ENCODE measurements at places on chromosomes 16 and 17.

- H3K4me3 ChIP-seq, result no peak overlapping the region
- H3K36me3 ChIP-seq, result no peaks in the 10 kb centered on the region
- no peaks in the 10 kb centered on the region for H3K4me1 ChIP-seq
- H3K27me3 ChIP-seq, result no peaks in the 10 kb centered on the region
These were observed 9.4 kb downstream of the C17orf100 start for GRCh38 chr17:6660805-6661463.

- H3K4me3 ChIP-seq, result no peak overlapping the region
- no peaks in the 10 kb centered on the region for H3K36me3 ChIP-seq
- DNase-seq, result no peak
- no peaks in the 10 kb centered on the region for H3K4me1 ChIP-seq
- no peak overlapping the region for H3K27ac ChIP-seq
These were observed 43.1 kb downstream of the TBX4 start for GRCh38 chr17:61495161-61495857.

DNA sequence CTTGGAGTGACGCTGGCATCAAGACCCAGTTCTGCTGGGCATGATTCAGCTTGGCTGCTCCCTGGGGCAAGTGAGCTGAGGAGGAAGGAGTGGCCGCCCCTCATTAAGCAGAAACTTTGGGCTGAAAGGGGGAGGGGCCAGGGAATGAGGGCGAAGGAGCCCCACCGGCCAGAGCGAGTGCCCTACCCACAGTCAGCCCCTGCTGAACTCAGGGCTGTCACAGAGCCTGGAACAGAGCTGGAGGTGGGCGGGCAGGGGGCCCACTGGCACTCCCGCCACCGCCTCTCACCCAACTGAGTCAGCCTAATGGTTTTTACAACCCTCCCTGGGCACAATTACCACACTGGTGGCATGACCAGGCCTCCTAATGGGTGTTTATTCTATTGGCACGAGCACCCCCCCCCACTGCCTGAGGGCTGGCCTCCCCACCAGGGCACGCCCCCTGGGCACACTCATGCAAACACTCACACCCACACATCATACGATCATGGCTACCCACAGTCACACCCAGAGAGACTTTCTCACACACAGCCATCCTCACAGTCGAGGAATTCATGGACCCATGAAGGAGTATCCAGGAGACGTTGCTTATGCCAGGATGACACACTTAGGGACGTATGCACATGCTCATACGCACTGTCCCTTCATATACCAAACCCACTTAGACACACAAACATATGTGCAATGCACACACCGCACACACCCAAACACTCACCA, 19.2 kb downstream of the UNC119 start:
- H3K27ac ChIP-seq, result no peak overlapping the region
- no peak overlapping the region for H3K4me3 ChIP-seq
- no peaks in the 10 kb centered on the region for H3K27me3 ChIP-seq

DNA sequence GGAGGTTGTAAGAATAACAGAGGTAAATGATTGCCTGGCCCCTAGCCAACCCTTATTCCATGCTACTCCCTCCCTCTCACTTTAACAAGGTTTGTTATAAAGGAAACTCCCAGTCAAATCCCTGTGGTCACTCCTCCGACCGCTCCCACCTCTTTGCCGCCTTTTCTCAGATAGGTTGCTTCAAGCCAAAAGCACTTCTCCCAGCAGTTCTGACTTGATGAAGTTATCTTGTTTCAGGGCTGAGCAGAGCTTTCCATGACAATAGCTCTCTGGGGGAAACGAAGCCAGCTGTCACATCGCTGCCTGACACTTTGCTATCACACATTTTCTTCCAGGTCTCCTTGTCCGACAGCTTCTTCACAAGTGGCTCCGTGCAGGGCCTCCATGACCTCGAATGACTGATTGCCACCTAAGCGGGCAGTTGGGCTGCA, 278.6 kb downstream of the HAPSTR1 start:
- no peaks in the 10 kb centered on the region for H3K36me3 ChIP-seq
- H3K27ac ChIP-seq, result no peak overlapping the region
- H3K4me3 ChIP-seq, result no peak overlapping the region
- H3K27me3 ChIP-seq, result no peaks in the 10 kb centered on the region
- DNase-seq, result peak; percentile 66

DNA sequence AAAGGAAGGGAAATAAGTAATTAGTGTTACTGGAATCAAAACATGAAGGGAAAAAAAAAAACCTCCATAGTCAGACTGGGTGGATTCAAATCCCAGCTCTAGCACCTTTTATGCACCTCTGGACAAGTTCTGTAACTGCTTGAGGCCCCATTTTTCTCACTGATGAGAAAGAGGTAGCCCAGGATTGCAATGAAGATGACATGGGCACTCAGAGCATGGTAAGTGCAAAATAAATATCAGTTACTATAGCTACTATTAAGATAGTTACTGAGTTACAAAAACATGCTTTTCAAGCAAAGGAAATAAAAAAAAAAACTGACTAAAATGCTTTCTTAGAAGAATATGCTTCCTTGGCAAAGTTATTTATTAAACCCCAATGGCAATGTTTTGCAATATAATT, 58.8 kb downstream of the CEP95 start:
- no peak for DNase-seq
- H3K4me3 ChIP-seq, result no peak overlapping the region
- no peak overlapping the region for H3K27ac ChIP-seq
- no peaks in the 10 kb centered on the region for H3K27me3 ChIP-seq
- H3K36me3 ChIP-seq, result no peaks in the 10 kb centered on the region
- no peaks in the 10 kb centered on the region for H3K4me1 ChIP-seq

- H3K36me3 ChIP-seq, result no peaks in the 10 kb centered on the region
- H3K4me1 ChIP-seq, result no peaks in the 10 kb centered on the region
- no peak overlapping the region for H3K4me3 ChIP-seq
- DNase-seq, result no peak
These were observed 68.7 kb downstream of the BANP start for GRCh38 chr16:88019821-88020515.

GRCh38 chr17:40259505-40259904, 28.2 kb upstream of the CDC6 start:
- H3K27me3 ChIP-seq, result no peaks in the 10 kb centered on the region
- no peak overlapping the region for H3K4me3 ChIP-seq
- no peak overlapping the region for H3K27ac ChIP-seq

GRCh38 chr16:30997725-30998711, 12.4 kb downstream of the STX1B start:
- no peak overlapping the region for H3K27ac ChIP-seq
- H3K27me3 ChIP-seq, result peaks cover 7% of the 10 kb centered on the region
- H3K4me3 ChIP-seq, result peak overlapping the region; percentile 36
- no peak for DNase-seq

- no peak for DNase-seq
- H3K27ac ChIP-seq, result peak overlapping the region; percentile 97
- peaks cover 7% of the 10 kb centered on the region for H3K4me1 ChIP-seq
- no peaks in the 10 kb centered on the region for H3K36me3 ChIP-seq
- no peaks in the 10 kb centered on the region for H3K27me3 ChIP-seq
These were observed 668 bp upstream of the UNK start for GRCh38 chr17:75783803-75784472.

DNA sequence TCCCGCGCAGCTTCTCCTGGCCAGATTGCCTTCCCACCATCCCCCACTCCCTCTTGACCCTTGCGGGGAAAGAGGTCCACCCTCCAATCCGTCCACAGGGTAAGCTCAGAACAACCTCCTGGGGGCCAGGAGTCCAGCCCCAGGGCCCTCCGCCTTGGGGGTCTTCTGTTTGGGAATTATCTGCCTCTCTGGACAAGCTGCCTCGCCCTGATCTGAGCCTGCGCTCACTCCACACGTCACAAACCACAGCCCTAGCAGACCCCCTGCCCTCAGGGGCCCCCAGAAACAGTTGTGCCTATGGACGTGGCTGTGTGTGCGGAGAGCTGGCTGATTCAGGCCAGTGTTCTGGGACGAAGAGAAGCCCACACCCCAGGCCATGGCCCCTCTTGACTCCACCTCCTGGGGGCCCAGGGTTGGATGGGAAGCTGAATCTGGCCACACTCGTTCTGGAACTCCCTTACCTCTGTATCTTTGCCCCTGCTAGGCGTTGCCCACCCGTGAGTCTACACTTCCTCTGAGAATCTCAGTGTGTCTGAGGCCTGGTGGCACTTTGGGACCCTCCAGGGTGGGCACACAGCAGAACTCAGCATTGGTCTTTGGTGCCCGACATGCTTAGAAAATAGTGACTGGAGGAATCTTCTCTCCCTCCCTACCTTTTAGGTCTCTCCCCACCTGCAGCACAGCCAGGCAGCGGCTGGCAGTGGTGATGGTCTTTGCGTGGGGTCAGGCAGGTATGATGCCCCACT, 119.9 kb upstream of the SMURF2 start:
- H3K27ac ChIP-seq, result peak overlapping the region; percentile 83
- H3K27me3 ChIP-seq, result no peaks in the 10 kb centered on the region
- H3K4me3 ChIP-seq, result peak overlapping the region; percentile 56
- H3K4me1 ChIP-seq, result peaks cover 11% of the 10 kb centered on the region
- no peaks in the 10 kb centered on the region for H3K36me3 ChIP-seq

GRCh38 chr17:28950752-28951427, 428 bp downstream of the PHF12 start:
- no peaks in the 10 kb centered on the region for H3K27me3 ChIP-seq
- H3K36me3 ChIP-seq, result no peaks in the 10 kb centered on the region
- DNase-seq, result peak; percentile 49
- peak overlapping the region; percentile 91 for H3K4me3 ChIP-seq
- no peaks in the 10 kb centered on the region for H3K4me1 ChIP-seq
- H3K27ac ChIP-seq, result peak overlapping the region; percentile 98

GRCh38 chr17:329784-330420, 22.7 kb downstream of the RPH3AL start:
- H3K27ac ChIP-seq, result no peak overlapping the region
- H3K36me3 ChIP-seq, result no peaks in the 10 kb centered on the region
- DNase-seq, result no peak

- no peak overlapping the region for H3K27ac ChIP-seq
- H3K36me3 ChIP-seq, result no peaks in the 10 kb centered on the region
- no peaks in the 10 kb centered on the region for H3K27me3 ChIP-seq
- no peak overlapping the region for H3K4me3 ChIP-seq
- H3K4me1 ChIP-seq, result no peaks in the 10 kb centered on the region
These were observed 248.9 kb upstream of the FOXF1 start for GRCh38 chr16:86261379-86261778.

DNA sequence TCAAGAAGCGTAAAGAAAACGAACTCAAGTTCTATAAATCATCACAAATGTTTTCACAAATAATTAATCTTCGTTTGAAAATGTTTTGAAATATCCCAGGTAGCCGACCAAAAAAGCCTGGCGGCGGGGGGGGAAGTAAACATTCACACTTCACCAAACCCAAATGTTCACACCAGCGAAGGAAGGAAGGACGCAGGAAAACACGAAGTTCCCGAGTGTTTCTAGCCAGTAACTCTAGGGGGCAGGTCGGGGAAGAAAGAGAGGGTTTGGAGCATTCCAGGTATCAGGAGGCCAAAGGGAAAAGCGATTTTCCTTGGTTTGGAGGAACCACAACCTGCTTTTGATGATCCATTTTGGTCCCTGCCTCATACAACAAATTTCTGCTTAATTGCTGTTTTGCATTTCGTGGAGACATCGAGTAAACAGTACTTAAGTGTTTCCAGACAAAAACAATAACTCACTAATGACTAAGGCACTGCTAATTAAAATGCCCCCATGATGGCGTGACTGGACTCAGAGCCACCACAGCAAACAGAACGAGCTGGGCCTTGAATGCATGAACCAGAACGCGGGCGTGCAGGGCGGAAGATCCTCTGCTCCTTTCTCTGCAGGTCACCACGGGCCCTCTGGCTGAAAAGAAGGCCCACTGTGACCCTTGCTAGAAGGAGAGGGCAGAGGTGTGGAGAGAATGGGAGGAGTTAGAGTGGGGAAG, 16.6 kb downstream of the ZFHX3 start:
- no peaks in the 10 kb centered on the region for H3K4me1 ChIP-seq
- no peaks in the 10 kb centered on the region for H3K36me3 ChIP-seq
- no peaks in the 10 kb centered on the region for H3K27me3 ChIP-seq
- no peak overlapping the region for H3K27ac ChIP-seq
- no peak for DNase-seq

DNA sequence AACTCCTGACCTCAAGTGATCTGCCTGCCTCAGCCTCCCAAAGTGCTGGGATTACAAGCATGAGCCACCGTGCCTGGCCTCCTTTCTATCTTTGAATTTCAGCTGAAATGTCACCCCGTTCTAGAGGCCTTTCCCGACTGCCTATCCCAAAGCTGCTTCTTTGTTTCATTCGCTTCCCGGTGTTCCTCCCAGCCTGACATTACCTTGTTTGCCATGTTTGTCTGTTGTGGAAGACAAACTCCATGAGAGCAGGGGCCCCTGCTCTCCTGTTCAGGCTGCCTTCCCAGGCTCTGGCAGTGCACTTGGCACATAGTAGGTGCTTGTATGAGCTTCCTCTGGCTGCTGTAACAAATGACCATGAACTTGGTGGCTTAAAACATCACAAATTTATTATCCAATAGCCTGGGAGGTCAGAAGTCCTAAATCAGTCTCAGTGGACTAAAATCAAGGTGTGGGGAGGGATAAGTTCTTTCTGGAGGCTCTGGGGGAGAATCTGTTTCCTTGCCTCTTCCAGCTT, 2.6 kb upstream of the CCL22 start:
- H3K27ac ChIP-seq, result no peak overlapping the region
- H3K36me3 ChIP-seq, result no peaks in the 10 kb centered on the region
- no peak overlapping the region for H3K4me3 ChIP-seq

- peak within 1 kb of the TSS; percentile 47 for H3K27ac ChIP-seq
- H3K27me3 ChIP-seq, result no peaks in the 10 kb centered on the region
- peak within 1 kb of the TSS; percentile 59 for H3K4me3 ChIP-seq
- no peaks in the 10 kb centered on the region for H3K36me3 ChIP-seq
These were observed at the start of gene DDX52 for GRCh38 chr17:37643118-37643766. TSS of gene DDX52 (minus strand) at chr17:37643446. CDS start at chr17:37643420, 26 bp downstream.

- H3K27ac ChIP-seq, result peak overlapping the region; percentile 89
- DNase-seq, result no peak
- H3K36me3 ChIP-seq, result no peaks in the 10 kb centered on the region
- no peaks in the 10 kb centered on the region for H3K27me3 ChIP-seq
- peaks cover 33% of the 10 kb centered on the region for H3K4me1 ChIP-seq
These were observed 742 bp upstream of the NUTF2 start for GRCh38 chr16:67846063-67846319.

DNA sequence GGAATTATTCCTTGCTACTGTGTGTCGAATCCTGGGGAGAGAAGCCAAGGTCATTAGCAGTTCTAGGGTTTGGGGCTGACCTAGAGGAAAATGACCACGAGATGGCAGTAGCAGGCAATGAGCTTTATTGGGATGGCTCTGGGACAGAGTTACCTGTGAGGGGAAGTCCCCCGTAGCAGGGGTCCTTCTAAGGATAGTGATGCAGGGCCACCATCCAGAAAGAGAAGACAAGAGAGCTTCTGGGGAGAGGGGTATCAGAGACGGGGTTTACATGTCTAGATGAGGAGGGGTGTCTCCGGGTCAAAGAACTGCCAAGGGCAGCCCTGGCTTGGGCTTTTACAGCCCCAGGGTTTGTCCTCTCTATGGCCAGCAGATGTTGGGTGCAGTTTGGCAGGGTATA, 6.4 kb upstream of the GGT6 start:
- no peak overlapping the region for H3K27ac ChIP-seq
- H3K27me3 ChIP-seq, result no peaks in the 10 kb centered on the region
- H3K4me1 ChIP-seq, result peaks cover 4% of the 10 kb centered on the region

- H3K4me1 ChIP-seq, result peaks cover 4% of the 10 kb centered on the region
- H3K36me3 ChIP-seq, result peaks cover 8% of the 10 kb centered on the region
- H3K4me3 ChIP-seq, result no peak overlapping the region
These were observed 410 bp upstream of the HOXB5 start for GRCh38 chr17:48593840-48594537.

GRCh38 chr17:43367737-43368242, 31.0 kb upstream of the ARL4D start:
- no peaks in the 10 kb centered on the region for H3K36me3 ChIP-seq
- no peaks in the 10 kb centered on the region for H3K4me1 ChIP-seq
- H3K27ac ChIP-seq, result peak overlapping the region; percentile 99
- DNase-seq, result no peak
- H3K4me3 ChIP-seq, result peak overlapping the region; percentile 51
- H3K27me3 ChIP-seq, result no peaks in the 10 kb centered on the region

Measured in colonic mucosa (tissue), 4 donors.